ENCODE measurements at places on chromosomes 3 and 15.

GRCh38 chr3:187770224-187770623 is 25.0 kb upstream of the BCL6 start:
- no peak for DNase-seq

- DNase-seq = no peak
These were observed 285.9 kb upstream of the VEPH1 start for GRCh38 chr3:157789162-157789561.

DNA sequence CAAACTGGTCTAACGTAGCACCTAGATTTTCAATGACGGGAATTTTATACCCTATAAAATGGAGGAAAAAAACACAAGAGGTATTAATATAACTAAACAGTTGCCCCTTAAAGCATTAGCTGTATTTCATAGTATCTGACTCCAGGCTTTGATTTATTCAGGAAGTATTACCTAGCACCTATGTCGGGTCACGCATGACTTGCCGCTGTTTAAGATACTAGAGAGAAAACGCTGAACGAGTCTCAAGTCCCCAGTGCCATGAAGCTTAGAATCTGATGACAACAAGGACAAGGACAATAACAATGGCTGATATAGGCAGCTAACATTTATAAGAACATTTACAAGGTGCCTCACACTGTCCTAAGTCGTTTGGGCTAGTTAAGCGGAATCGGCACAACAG is 1.9 kb downstream of the SNRPA1 start:
- no peak for DNase-seq

DNA sequence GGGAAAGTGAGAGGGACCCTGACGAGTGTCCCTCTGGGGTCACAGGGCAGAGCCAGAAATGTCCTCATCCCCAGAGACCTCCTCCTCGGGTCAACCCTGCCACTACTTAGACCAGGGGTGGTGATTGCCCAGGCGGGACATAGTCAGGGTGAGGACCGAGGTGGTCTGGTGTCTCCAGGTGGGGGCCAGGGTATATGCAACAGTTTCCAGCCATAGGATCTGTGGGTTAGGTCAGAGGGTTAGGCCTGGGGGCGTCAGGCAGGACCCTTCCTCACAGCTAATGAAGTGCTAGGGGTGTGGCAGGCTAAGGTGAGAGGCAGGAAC is 22.3 kb upstream of the FBLN2 start:
- no peak for DNase-seq

GRCh38 chr3:78690766-78691165 is 1077.0 kb downstream of the ROBO1 start:
- no peak for DNase-seq

DNA sequence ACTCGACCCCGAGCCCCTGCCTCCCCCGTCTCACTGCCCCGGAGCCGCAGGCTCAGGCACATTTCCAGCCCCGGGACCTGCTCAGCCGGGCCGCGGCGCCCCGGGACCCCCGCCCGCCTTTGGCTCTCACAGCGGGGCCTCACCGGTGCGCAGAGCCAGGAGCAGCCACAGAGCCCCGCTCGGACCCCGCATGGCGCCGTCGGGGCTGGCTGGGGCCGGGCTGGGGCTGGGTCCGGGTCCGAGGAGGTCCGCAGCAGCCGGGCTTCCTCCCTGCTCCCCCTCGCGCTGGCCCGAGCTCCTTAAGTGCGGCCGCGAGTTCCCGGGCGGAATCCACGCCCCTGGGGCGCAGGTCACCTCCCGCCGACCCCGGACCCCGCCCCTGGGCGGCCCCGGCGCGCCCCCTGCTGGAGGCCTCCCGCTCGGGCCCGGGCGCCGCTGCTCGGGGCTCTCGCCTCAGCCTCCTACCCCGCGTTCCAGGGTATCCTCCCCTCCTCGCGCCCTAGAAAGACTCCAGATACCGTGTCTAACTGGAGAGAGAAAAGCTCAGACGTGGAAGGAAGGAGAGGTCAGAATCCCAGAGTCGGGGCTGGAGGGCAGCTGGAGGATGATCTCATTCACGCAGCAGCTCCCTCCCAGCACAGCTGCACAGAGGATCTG is at the start of gene MELTF:
Gene MELTF, minus strand, starts transcription at position 307 of the 657 bp plus-strand sequence. Its CDS starts 115 bp downstream, at position 192.
- peak; percentile 52 for DNase-seq

- no peak for DNase-seq
These were observed 50.8 kb downstream of the CPN2 start for GRCh38 chr3:194300382-194300758.

DNA sequence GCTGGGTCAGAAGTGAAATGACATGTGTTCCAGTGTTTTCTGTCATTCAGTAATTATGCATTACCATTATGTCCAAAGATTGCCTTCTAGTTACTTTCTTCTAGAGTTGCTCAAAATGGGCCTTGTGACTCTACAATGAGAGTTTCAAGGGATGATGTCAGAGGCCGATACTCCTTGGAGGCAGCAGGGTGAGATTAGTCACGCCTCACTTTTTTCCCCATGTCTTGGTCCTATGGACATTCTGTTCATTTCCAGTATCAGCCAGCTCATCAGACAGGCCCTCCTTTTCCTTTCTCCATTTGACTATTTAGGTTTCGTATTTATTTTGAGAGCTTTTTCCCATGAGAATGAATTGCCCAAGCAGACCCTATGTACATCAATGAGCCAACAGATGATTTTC is 17.5 kb downstream of the VGLL3 start:
- DNase-seq = no peak

DNA sequence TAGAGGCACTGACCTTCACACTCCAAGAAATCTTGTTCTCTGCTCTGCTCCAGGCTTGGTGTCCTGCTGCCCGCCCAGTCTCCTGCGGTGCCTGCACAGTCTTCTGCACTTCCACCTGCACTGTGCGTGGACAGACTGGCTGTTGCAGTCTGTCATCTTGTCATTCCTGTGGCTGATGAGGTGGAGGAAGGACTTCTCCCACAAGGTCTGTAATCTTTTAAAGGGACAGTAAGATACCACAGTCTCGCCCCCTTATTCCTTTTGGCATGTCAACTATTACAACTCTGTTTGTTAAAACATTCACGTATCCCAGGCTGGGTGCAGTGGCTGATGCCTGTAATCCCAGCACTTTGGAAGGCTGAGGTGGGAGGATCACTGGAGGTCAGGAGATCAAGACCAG is 54.1 kb upstream of the IGF2BP2 start:
- no peak for DNase-seq

DNA sequence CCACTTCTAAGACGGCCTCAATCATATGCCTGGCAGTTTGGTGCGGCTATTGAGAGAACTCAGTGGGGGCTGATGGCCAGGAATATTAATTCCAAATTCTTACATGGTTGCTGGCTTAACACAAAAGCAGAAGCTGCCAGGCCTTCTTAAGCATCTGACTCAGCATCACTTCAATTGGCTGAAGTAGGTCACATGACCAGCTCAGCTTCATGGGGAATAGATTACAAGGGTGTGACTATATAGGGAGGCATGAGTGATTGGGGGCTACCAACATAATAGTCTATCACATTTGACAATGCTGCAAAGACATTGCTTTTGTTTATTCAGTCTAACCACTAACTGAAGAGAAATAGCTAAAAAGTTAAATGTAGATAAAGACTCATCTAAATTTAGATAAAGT is 101.6 kb upstream of the ANKRD28 start:
- peak; percentile 10 for DNase-seq

- DNase-seq = no peak
These were observed 693 bp downstream of the RASGRP1 start for GRCh38 chr15:38563723-38564519.

DNA sequence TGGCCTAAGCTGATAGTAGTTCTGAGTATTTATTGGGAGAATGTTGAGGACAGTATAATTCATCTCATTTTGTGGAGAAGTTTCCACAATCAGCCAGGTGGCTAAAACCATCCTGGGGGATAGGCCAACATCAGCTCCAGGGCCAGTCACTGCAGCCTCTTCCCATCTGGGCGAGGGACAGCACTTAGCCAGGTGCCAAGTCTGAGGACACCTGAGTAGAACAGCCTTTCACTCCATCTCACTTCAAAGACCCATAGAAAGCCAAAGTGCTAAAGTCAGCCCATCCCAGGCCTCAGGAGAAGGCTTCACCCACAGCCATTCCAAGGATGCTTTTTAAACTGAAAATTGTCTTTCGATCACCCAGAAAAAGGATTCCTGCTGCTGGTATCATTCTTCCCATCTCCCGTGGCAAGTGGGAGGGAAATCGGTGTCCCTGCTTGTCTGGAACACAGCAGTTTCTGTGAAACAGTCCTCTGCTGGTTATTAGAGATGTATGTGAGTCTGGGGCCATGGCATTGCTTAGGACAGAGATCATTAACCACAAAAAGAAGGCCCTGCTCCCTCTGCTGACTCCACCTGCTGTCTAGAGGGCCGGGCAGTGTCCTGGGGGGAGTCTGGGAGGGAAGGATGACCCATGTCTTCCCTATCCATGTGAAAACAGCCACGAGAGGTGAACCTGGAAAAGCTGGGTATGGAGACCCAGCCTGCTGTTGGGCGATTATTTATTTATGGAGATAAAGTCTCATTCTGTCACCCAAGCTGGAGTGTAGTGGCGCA is 9.6 kb downstream of the CALML4 start:
- no peak for DNase-seq

DNA sequence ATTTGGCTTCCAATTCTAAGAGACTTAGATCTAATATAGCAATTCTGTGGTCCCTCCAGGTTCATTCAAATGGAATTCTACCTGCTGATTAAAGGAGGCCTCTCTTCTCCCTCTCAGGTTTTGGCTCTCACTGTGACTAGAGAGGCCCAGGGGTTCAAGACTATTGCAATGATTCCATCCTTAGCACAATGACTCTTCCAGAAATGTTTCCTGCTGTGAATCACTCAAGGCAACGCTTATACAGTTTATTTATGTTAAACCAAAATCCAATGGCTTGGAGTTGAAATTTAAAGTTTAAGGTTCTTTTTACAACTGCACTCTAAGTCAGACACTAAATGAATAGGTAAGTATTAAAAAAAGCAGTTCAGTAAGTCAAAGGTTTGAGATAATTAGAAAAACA is 39.9 kb downstream of the IFT57 start:
- DNase-seq = no peak

- no peak for DNase-seq
These were observed 27.8 kb downstream of the STAC start for GRCh38 chr3:36408146-36408545.

- DNase-seq = no peak
These were observed 73.1 kb upstream of the PIAS1 start for GRCh38 chr15:67980773-67981685.

- no peak for DNase-seq
These were observed 129.7 kb upstream of the TPM1 start for GRCh38 chr15:62912808-62913207.

DNA sequence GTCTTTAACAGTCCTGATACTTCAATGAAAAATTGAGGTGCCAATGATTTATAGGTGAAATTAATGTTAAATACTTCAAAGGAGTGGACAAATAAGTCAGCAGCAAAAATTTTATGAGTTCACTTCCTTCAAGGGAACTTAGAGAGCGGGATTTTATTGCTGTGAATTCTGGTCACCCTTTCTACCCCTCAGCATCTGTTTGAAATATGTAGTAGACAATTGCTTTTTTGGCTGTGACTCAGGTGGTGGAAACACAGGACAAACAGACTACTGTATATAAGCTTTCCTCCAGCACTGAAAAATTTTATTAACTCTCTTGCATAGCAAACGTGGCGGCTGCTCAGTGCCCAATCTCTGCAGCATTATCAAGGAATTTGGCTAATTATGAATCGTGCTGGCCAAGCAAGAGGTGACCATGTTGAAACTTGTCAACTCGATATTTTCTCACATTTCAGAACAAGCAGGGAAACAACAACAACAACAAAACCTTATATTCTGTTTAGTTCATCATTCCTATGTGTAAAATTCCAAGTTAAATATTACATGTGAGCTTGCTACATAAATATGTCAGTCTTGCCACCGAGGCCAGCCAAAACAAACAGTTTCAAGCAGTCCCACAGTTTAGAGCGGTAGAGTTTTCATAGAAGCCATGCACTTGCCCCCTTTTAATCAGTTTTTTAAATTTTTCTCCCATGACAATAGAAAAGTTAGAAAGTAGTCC is 420.2 kb downstream of the FOXP1 start:
- no peak for DNase-seq

- no peak for DNase-seq
These were observed 9.9 kb downstream of the NCEH1 start for GRCh38 chr3:172700936-172701455.

GRCh38 chr3:37712918-37713817 is 148.5 kb upstream of the CTDSPL start:
- DNase-seq = peak; percentile 61

DNA sequence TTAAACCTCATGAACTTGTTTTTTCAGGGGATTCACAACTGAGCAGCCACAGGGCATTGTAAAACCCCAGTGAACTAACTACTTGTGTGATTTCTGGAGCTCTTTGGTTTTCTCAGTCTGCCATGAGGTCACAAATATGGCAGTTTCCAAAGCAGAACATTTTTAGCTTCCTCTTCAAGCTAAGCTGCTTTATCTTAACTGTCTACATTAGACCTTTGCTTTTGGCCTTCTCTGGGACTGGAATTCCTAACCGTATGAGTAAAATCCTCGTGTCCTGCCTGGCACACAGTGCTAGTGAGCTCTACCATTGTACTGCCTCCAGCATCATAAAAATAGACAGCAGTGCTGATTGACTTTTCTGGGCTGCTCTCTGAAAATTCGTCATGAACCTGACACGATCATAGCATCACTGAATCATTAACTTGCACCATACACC is 22.1 kb downstream of the CDIN1 start:
- no peak for DNase-seq

GRCh38 chr15:60020736-60021135 is 16.6 kb downstream of the FOXB1 start:
- no peak for DNase-seq

GRCh38 chr15:35595656-35596055 is 49.7 kb upstream of the DPH6 start:
- no peak for DNase-seq

- DNase-seq = no peak
These were observed 52.9 kb downstream of the BSN start for GRCh38 chr3:49607105-49607591.

DNA sequence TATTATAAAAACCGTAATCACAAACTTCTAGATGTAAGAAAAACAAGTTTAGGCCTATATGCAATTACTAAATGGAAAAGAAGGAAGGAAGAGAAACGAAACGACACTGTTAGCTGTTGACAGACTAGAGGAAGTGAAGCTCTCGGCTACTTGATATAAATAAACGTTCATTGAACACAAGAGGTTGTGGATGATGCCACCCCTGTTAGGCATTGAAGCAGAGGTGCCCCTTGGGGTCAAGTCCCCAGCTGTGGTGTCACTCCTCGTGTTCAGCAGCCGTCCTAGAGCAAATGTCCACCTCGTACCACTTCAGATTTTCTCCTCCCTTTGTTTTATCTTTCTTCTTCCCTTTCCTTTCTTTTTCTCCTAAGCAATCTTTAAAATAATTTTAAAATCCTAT is 146.5 kb upstream of the UBE2E1 start:
- no peak for DNase-seq

DNA sequence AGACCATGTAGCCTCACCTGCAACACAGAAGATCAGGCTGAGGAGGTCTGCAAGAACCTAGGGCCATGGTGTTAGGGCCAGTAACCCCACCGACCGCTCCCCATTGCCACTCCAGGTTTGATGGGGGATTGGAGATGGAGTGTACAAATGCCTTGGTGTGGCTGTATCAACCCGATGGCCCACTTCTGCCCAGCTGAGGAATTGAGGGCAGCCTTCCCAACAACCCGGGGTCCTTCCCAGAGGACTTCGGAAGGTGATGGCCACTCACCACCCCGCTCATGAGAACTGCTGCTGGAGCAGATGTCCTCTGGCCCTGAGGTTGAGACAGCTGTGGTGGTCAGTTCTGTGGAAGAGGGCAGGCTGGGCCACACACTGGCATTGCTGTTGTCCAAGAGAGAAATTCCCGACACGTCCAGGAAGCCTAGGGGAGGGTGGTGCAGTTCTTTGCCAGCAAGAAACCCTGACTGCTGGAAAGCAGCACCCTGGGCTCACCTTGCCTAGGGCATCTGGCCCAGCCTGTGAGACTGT is 8.9 kb downstream of the GORASP1 start:
- no peak for DNase-seq

- DNase-seq = no peak
These were observed 64.4 kb upstream of the SNRPA1 start for GRCh38 chr15:101359365-101359947.

Data from COLO829 (cell line).